Epithelial cell of alveolus of lung (primary cell): ENCODE measurements at places on chromosomes 2 and 18. TPM values are rescaled to one million over a fixed set of nuclear protein-coding genes. Genes with fewer than 3 reads are reported as not detected.

Gene RSAD2
- 1.4 TPM in 1 of 2 replicates, not detected in the other for total RNA-seq

Gene FZD7
- total RNA-seq: 27.0 and 30.3 TPM in 2 replicates

Gene APOB
- under 0.01 TPM in 1 of 2 replicates, not detected in the other for total RNA-seq

Gene SCN2A
- 0.08 and 0.26 TPM in 2 replicates for total RNA-seq

Gene GAD1
- total RNA-seq: not detected in 2 replicates

Gene LYPD6B
- 0.13 and 0.24 TPM in 2 replicates for total RNA-seq

Gene ANKRD29
- total RNA-seq: 0.16 and 2.3 TPM in 2 replicates

Gene LDLRAD4
- 0.52 and 0.80 TPM in 2 replicates for total RNA-seq

Gene CXCR4
- 2.3 and 2.6 TPM in 2 replicates for total RNA-seq

Gene RNF152
- 10.0 and 11.6 TPM in 2 replicates for total RNA-seq

Gene IL36G
- not detected in 2 replicates for total RNA-seq

Gene GMPPA
- total RNA-seq: 62.8 and 73.8 TPM in 2 replicates

Gene YIPF4
- 18.1 and 40.5 TPM in 2 replicates for total RNA-seq

Gene ANO7
- total RNA-seq: 1.4 and 1.6 TPM in 2 replicates

Gene DUSP19
- total RNA-seq: 1.4 and 3.3 TPM in 2 replicates

Gene SCG2
- total RNA-seq: 4.4 and 11.7 TPM in 2 replicates

Gene WBP1
- 87.9 and 88.0 TPM in 2 replicates for total RNA-seq

Gene DPP10
- total RNA-seq: 2.6 TPM in 1 of 2 replicates, not detected in the other

Gene UGT1A4
- total RNA-seq: not detected in 2 replicates

Gene AFF3
- 5.7 and 6.6 TPM in 2 replicates for total RNA-seq

Gene BOLL
- total RNA-seq: 0.08 TPM in 1 of 2 replicates, not detected in the other

Gene ZC3H15
- 49.7 and 57.1 TPM in 2 replicates for total RNA-seq

Gene LIPG
- 2.5 and 58.8 TPM in 2 replicates for total RNA-seq

Gene TMEM163
- total RNA-seq: 0.13 TPM in 1 of 2 replicates, not detected in the other

Gene CHRNG
- 3.3 TPM in 1 of 2 replicates, not detected in the other for total RNA-seq

Gene RTKN
- 15.1 and 15.7 TPM in 2 replicates for total RNA-seq

Gene COL4A3
- total RNA-seq: 0.13 and 0.48 TPM in 2 replicates

Gene AGXT
- total RNA-seq: not detected in 2 replicates

Gene TLX2
- total RNA-seq: not detected in 2 replicates

Gene MYOM1
- 0.13 and 0.48 TPM in 2 replicates for total RNA-seq

Gene STAM2
- total RNA-seq: 19.5 and 25.9 TPM in 2 replicates

Gene IL1R1
- 30.5 and 377 TPM in 2 replicates for total RNA-seq

Gene RAB27B
- 0.08 and 7.5 TPM in 2 replicates for total RNA-seq

Gene RRM2
- total RNA-seq: 22.0 and 60.6 TPM in 2 replicates

Gene ZSWIM2
- total RNA-seq: not detected in 2 replicates

Gene CD8B2
- not detected in 2 replicates for total RNA-seq

Gene SYT4
- not detected in 2 replicates for total RNA-seq

Gene ADAM23
- total RNA-seq: 1.4 and 4.9 TPM in 2 replicates

Gene RPRM
- total RNA-seq: not detected in 2 replicates

Gene TBR1
- total RNA-seq: under 0.01 and 0.32 TPM in 2 replicates

Gene CNTNAP5
- not detected in 2 replicates for total RNA-seq

Gene ARHGEF33
- under 0.01 and 1.4 TPM in 2 replicates for total RNA-seq
